NCI-H82 (cell line): ENCODE measurements at places on chromosomes 4 and X.

GRCh38 chr4:57668621-57669020 lies 558.4 kb upstream of the IGFBP7 start:
- DNase-seq, result no peak

DNA sequence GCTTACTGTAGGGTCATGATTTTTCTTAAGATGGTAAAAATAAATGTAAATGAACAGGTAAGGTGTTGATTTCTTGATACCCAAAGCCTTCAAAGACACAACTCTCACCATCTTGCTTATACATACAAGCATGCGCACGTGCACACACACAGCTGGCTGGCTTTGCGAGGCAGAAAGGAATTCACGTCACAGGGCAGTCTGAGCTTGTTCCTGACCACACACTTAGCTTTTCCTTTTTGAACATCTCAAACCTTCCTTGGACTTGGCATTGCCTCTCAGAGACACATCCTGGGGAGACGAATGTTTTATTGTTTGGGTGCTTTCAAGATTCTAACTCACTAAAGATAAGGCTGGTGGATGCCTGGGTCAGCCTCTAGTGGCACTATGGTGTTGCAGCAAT lies 175.0 kb downstream of the NHS start:
- DNase-seq, result no peak

DNA sequence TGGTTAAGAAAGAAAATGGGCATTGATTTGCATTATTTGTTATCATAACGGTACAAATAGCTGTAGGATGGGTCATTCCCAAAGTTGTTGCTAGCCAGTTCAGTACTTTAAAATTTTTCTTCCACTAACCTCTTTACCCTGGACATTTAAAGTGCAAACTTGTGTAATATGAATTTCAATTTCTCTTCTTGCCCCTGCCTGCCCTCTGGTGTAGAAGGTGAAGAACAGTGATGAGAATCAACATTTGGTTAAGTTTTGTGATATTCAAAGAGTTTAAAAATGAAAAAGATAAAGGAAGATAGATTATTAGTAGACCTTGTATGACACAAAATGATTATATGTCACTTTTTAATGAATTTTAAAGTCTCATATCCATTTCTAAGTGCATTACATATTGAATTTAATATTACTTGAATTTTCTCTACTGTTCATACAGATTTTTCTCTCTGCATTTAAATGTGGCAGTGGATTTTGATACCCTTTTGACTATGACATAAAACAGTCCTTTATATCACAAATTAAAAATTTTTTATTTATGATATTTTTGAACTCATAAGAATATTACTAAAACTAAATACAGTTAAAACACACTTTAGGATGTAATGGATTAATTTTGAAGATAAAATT lies 337.7 kb downstream of the BMPR1B start:
- peak; percentile 16 for DNase-seq

DNA sequence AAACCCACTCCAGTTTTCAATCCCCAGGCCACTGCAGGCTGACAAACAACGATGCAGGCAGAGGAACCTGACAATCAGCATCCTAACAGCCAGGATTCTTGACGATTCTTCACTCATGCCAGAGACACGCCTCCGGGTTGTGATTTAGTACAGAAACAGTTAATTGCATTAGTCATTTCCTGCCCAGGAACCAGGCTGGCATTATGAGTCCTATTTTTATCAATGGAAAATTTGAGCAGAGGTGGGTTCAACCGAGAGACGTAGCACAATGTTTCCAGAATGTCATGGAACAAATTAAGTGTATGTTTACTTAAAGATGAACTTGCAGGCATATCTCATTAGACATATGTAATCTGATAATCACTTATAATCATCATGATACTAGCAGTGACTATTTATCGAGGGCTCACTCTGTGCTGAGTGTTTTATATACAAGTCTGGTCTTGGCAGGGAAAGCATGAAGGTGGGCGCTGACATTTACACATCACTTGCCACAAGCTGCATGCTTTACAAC lies 159.7 kb downstream of the NSUN7 start:
- DNase-seq, result peak; percentile 38

- no peak for DNase-seq
Observed at GRCh38 chr4:150021483-150021882, 56.8 kb upstream of the DCLK2 start.

- DNase-seq, result peak; percentile 5
Observed at GRCh38 chr4:101761405-101761804, 29.1 kb upstream of the BANK1 start.

- DNase-seq, result peak; percentile 46
Observed at GRCh38 chr4:170001745-170002267, 24.4 kb downstream of the MFAP3L start.
